Activated T-helper 2 cell treated with anti-CD3 and anti-CD28 coated beads, Interferon-gamma antibody, Interleukin-2, Interleukin-4, amounts not matched to agents 10 μg/mL and 5 μg/mL and 100 μg/mL, durations not matched to agents 14 hours and 24 hours and 36 hours (primary cell): ENCODE measurements at places on chromosomes 1 and 21.

- no peak for DNase-seq
These were observed 91.7 kb upstream of the GNG4 start for GRCh38 chr1:235741294-235741693.

- DNase-seq = no peak
These were observed 59.0 kb downstream of the MTR start for GRCh38 chr1:236853921-236854604.

DNA sequence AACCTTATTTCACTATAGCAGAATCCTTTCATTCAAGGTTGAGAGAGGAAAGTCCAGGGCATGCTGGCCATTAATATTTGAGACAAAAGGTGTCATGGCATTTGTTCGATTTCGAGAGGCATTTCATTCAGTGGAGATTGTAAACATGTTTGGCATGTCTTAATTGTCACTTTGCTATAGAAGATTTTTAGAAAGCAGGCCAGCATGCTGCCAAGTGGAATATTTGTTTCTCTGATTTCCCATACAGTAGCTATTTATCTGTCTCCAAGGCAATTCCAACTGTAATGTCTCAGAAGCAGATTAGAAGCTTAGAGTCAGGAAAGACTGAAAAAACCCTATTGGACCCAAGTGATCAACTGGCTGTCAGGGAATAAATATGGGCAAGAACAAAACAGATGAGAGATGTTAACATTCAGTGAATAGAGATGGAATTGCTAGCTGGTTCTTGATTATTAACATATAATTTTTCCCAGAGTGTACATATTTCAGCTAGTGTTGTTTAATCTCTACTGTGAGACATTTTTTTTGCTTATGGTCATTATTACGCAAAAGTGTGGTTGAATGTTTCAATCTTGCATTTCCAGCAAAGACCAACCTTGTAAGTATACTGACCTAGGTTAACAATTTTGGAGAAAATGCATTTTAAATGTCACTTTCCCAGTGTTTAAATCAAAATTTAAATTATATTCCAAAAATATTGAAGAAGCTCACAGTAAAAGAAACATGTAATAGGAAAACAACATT is 174.6 kb downstream of the KCNK2 start:
- DNase-seq = no peak

DNA sequence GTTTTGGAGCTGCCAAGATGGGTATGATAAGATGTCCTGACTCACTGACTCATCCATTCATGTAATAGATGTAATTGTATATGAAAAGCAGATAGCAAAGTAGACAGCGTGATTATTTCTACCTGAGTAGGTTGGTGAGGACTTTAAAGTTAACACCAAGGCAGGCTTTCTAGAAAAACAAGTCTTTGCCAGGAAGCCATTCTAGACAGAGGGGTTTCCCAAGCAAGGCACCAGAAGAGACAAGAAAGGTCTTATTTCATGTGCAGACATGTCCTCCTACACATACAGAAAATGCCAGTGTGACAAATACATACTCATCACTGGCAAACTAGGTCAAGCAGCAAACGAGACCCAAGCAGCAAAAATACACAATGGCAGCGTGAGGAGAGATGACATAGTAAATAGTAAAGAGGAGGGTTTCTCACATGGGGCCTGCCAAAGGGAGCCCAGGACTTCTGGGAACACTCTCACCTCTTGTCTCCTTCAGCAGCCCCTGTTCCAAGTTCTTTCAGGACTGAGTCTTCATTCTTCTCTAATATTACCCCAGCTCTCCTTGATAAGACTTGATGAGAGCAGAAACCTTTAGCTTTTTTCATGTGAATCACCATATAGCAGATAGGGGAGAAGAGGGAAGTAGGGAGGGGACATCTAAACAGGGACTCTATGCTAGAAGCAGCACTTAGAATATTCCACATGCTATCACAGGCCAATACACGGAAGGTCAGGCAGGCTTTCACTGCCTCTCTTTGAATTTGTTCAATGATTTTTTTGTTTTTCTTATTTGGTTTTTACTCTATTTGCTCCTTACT is 114.6 kb upstream of the ATP1B1 start:
- DNase-seq = no peak

GRCh38 chr1:116474921-116475849 is 95.6 kb downstream of the CD58 start:
- no peak for DNase-seq

GRCh38 chr1:244545511-244545910 is 84.4 kb downstream of the CATSPERE start:
- no peak for DNase-seq

DNA sequence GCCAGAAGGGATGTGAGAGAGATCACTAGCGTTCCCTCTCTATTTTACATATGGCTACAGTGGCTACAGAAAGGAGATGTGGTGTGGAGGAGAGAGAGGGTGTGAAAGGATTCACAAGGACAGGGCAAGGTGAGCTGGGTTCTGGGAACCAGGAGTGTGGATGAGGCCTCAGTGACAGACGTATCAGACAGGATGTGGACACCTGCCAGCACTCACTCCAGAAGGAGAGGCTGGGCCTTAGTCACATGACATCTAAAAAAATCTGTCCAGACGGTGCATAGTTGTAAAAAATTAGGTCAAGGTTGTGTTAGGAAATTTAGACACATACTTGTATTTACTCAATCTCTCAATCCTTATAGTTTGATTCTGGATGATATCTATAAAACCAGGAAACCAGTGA is 10.6 kb downstream of the TRIM67 start:
- no peak for DNase-seq

- DNase-seq = no peak
These were observed 156.2 kb downstream of the TGFBR3 start for GRCh38 chr1:91729621-91730358.

DNA sequence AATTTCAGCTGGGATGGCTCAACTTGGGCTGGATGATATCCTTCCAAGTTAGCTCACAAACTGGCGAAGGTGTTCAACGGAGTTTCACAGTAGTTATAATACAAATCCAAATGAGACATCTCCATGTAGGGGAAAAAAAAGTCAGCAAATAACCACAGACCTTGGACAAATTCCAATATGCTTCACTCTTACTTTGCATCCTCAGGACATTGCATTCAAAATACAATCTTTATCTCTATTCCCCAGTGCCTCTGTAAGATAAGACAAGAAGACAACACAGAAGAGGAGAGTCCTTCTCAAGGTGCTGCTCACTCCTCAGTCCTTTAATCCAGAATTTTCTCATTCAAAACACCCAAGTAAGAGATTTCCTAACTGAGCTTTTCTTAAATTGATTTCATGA is 1797.7 kb downstream of the MRPL39 start:
- DNase-seq = no peak

DNA sequence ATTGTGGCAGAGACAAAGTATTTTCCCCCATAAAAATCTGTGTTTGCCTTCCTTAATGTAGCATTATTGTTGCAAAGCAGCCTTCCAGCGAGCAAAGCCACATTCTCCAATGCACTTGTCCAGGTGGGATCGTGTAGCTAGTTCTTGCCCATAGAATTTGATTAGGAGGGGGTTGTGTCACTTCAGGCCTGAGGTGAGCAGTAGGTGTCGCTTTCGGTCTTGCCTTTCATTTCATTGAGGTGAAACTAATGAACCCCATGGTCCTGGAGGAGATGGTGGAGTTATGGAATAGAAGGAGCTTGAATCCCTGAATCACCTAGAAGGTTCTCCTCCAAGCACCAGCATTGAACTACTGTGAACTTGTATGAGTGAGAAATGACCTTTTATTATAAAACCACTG is 318.9 kb upstream of the PBX1 start:
- DNase-seq = no peak

DNA sequence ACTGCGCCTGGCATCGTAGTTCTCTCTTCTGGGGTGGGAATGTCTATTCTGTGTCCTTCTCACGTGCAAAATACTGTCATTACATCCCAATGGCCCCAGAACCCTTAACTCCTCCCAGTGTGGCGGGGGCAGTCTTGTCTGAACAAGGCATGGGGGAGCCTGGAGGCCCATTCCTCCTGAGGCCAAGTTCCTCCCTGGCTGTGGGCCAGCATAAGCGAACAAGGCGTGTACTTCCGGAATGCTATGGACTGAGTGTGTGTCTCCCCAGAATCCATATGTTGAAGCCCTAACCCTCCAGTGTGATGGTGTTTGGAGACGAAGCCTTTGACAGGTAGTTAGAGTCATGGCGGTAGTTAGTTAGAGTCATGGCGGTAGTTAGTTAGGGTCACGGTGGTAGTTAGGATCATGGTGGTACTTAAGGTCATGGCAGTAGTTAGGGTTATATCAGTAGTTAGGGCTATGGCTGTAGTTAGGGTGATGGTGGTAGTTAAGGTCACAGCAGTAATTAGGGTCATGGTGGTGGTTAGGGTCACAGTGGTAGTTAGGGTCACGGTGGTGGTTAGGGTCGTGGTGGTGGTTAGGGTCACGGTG is 71.0 kb downstream of the PRKCZ start:
- DNase-seq = no peak

DNA sequence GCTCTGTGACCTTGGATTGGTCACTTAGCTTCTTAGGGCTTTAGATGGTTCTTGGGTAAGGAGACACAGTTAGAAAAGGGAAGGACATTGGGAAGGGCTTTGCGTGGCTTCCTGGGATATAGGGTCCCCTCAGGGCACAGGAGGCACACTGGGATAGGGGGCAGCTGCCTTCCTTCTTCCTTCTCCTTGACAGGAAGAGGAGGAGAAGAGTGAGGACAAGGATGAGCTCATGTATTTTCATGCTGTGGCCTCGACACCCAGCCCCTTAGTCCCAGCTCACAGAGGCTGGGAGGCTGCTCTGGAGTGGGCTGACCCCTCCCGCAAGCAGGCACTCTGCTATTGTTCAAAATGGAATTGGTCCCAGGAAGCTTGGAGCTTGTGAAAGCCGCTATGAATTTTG is 45.7 kb upstream of the POU3F1 start:
- no peak for DNase-seq

GRCh38 chr21:45607909-45608295 is 35.6 kb upstream of the PCBP3 start:
- DNase-seq = no peak

- DNase-seq = no peak
These were observed 49.7 kb downstream of the UCHL5 start for GRCh38 chr1:193009501-193009900.
